Heart right ventricle (tissue), 16 donors: ENCODE measurements at places on chromosomes 7 and 10. TPM values are rescaled to one million over a fixed set of nuclear protein-coding genes. Genes with fewer than 3 reads are reported as not detected.

Gene CFAP69
- total RNA-seq: 1.0 TPM

Gene PRPS1L1
- total RNA-seq: not detected

Gene CYP26C1
- not detected for total RNA-seq

Gene OR13A1
- not detected for total RNA-seq

Gene APBB1IP
- total RNA-seq: 1.2 TPM

Gene IFIT2
- total RNA-seq: 4.6 TPM

DNA sequence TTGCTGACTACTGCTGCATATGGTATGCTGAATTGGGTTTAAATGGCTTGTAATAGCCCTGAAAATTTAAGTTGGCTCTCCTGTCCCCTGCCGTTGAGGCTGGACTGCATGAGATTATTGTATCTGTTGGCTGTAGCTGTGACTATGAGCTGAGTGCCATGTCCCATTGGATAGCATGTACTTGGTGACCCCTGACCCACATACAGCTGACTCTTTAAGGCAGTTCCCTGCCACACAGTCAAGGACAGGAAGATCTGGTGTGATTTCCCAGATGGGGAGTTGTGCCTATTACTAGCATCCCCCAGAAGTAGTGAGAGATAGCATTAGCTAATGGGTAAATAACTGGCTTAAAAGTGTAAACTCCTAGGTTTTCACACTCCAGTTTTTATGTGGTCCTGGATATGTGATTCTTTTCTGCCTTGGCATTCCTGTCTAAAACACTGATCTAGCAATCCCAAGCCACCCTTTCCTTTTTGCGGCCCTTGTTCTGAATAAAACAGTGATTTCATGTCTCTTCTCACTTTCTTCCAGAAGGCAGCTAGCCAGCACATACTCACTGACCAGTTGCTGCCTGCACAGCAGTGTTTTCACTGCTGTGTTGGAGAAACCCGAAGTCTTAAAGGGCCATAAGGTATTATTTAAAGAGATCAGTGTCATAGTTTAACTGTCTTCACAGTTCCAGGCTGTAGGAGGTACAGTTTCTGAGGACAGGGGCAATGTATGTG lies 35.9 kb downstream of the LRRC4 start:
- H3K4me1 ChIP-seq: peaks cover 28% of the 10 kb centered on the region
- H3K4me3 ChIP-seq: no peak overlapping the region
- no peak for DNase-seq
- H3K36me3 ChIP-seq: peaks cover 20% of the 10 kb centered on the region

DNA sequence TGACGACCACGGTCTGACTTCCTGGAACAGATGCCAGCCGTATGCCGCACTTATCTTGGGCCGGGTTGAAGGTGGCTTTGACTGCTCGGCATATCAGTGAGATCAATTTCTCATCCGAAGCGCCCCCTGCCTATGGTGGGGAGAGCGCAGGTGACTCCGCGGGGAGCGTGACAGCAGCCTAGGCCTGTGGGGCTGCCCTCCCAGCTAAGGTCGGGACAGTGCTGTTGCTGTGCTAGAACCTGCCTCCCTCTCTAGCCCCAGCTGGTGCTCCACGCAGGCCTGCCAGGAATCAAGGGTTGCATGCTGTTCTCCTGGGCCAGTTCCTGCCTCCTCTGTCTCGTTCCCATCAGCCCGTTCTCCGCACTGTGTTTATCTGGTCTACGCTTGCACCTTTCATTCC lies 49.8 kb downstream of the PODXL start:
- H3K4me1 ChIP-seq: peaks cover 67% of the 10 kb centered on the region
- no peaks in the 10 kb centered on the region for H3K36me3 ChIP-seq
- DNase-seq: no peak

- peaks cover 56% of the 10 kb centered on the region for H3K27me3 ChIP-seq
- H3K36me3 ChIP-seq: no peaks in the 10 kb centered on the region
- no peak for DNase-seq
These were observed 1.7 kb upstream of the POU6F2 start for GRCh38 chr7:38975944-38976392.

DNA sequence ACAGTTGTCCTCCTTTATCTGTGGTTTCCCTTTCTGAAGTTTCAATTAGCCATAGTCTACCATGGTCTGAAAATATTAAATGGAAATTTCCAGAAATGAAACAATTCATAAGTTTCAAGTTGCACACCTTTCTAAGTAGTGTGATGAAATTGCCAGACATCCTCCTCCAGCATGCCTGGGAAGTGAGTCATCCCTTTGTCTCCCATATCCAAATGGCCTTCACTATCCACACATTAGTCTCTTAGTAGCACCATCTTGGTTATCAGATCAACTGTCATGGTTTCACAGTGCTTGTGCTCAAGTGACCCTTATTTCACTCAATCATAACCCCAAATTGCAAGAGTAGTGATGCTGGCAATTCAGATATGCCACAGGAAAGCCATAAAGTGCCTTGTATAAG lies 83.4 kb upstream of the PPP1R9A start:
- H3K4me1 ChIP-seq: no peaks in the 10 kb centered on the region
- DNase-seq: no peak
- no peaks in the 10 kb centered on the region for H3K27me3 ChIP-seq
- H3K27ac ChIP-seq: no peak overlapping the region
- no peak overlapping the region for H3K4me3 ChIP-seq
- no peaks in the 10 kb centered on the region for H3K36me3 ChIP-seq

- DNase-seq: no peak
- H3K4me3 ChIP-seq: no peak overlapping the region
- peak overlapping the region; percentile 71 for H3K27ac ChIP-seq
- peaks cover 29% of the 10 kb centered on the region for H3K4me1 ChIP-seq
These were observed 7.9 kb downstream of the NUB1 start for GRCh38 chr7:151349507-151349853.

DNA sequence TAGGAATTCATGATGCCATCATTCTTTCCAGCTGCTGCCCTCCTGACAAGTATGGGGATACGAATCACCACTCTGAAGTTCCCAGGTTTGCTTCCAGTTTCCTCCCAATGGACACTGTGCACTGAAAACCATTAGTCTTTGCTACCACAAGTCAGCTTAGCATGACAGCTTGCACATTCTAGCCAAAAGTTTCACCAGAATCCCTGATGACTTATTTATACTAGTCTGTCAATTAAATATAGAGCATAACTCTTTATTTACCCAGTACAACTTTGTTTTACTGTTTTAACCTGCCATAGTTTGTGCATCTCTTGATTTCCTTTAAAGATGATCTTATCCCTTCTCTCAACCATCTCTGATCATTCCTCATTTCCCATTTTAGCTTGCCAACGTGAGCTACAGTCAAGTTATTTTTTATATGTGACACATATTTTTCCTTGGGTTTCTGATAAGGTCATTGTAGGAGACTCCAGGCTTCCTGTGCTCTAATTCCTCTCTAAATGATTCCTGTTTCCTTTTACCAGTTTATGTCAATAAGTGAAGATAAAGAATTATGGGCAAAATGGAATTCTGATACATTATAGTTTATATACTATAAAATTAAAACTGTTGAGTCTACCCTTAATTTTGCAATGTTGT lies 167.5 kb upstream of the MEOX2 start:
- no peak for DNase-seq
- no peak overlapping the region for H3K27ac ChIP-seq
- peaks cover 27% of the 10 kb centered on the region for H3K4me1 ChIP-seq

DNA sequence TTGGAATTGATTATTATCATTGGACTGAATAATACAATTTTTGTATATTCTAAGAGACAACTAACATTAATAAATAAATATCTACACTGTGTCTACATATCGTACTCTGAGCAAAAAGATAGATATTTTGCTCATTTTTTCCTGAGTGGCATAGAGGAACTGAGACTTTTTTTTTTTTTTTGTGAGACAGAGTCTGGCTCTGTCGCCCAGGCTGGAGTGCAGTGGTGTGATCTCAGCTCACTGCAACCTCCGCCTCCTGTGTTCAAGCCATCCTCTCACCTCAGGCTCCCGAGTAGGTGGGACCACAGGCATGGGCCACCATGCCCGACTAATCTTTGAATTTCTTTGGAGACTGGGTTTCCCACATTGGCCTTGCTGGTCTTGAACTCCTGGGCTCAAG lies 14.0 kb downstream of the KMT2E start:
- H3K4me1 ChIP-seq: peaks cover 72% of the 10 kb centered on the region
- no peak overlapping the region for H3K27ac ChIP-seq
- no peak overlapping the region for H3K4me3 ChIP-seq
- H3K27me3 ChIP-seq: no peaks in the 10 kb centered on the region
- H3K36me3 ChIP-seq: no peaks in the 10 kb centered on the region

DNA sequence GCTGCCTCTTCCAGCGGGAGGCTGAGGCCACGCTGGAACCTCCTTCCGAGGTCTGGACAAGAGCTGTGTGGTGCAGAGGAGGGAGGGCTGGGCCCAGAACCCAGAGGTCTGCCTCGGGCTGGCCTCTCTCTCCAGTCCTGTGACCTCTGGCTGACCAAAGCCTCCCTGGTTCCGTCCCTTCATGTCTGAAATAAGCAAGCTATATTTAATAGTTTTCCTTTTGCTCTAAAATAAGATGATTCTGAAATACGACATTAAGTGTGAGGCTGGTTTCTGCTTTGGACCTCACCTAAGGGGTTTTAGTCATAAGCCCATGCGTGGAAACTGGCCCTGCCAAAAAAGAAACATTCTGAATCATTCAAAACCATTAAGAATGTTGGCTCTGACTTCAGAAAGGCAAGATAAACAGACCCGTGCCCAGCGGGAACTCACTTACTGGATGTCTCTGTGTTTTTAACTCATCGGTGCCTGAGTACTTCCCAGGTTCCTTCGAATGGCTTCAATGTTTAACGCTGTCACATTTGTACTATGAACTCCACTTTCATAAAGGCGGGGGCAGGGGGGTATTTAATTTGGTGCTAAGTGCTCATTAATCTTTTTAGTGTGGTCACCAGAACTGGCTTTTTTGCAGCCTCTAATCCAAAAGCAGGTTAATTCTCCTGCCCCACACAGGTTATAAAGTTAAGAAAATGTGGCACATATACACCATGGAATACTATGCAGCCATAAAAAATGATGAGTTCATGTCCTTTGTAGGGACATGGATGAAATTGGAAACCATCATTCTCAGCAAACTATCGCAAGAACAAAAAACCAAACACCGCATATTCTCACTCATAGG lies 157.5 kb upstream of the KLF14 start:
- no peak overlapping the region for H3K4me3 ChIP-seq
- H3K36me3 ChIP-seq: peaks cover 57% of the 10 kb centered on the region
- peak overlapping the region; percentile 82 for H3K27ac ChIP-seq
- peak; percentile 50 for DNase-seq

GRCh38 chr7:55351263-55351662 lies 13.9 kb upstream of the LANCL2 start:
- no peaks in the 10 kb centered on the region for H3K36me3 ChIP-seq
- DNase-seq: no peak
- H3K27me3 ChIP-seq: peaks cover 4% of the 10 kb centered on the region

GRCh38 chr10:44771233-44771995 lies 139.7 kb upstream of the TMEM72 start:
- no peak overlapping the region for H3K27ac ChIP-seq
- H3K4me3 ChIP-seq: no peak overlapping the region
- H3K36me3 ChIP-seq: no peaks in the 10 kb centered on the region

DNA sequence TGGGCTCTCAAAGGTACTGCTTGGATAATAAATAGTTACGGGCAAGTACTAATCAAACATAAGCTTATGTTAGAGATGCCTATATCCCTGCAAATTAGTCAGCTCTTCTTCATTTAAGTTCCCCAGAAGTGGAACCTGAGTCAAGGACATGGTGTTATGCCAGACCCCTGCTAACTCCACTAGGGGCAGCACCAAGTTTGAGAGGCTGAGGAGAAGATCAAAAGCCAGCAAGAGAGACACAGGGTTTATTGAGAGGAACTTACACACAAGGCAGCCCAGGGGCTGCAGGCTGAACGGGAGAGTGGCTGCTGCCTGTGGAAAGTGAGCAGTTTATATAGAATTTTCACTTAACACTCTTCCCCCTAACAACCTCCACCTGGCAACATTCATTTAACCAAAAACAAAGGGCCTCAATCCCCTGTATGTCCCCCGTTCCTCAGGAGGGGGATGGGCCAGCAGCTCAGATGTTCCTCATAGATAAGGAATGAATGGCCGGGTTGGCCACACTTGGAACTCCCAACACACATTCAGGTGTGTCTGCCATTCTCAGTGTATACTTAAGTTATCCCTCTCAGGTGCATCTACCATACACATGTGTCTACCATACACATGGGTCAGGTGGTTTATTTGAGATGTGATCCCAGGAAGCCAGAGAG lies 62.6 kb upstream of the GHITM start:
- H3K36me3 ChIP-seq: no peaks in the 10 kb centered on the region
- H3K4me1 ChIP-seq: peaks cover 10% of the 10 kb centered on the region
- H3K27ac ChIP-seq: peak overlapping the region; percentile 21
- no peak for DNase-seq
- H3K27me3 ChIP-seq: no peaks in the 10 kb centered on the region

DNA sequence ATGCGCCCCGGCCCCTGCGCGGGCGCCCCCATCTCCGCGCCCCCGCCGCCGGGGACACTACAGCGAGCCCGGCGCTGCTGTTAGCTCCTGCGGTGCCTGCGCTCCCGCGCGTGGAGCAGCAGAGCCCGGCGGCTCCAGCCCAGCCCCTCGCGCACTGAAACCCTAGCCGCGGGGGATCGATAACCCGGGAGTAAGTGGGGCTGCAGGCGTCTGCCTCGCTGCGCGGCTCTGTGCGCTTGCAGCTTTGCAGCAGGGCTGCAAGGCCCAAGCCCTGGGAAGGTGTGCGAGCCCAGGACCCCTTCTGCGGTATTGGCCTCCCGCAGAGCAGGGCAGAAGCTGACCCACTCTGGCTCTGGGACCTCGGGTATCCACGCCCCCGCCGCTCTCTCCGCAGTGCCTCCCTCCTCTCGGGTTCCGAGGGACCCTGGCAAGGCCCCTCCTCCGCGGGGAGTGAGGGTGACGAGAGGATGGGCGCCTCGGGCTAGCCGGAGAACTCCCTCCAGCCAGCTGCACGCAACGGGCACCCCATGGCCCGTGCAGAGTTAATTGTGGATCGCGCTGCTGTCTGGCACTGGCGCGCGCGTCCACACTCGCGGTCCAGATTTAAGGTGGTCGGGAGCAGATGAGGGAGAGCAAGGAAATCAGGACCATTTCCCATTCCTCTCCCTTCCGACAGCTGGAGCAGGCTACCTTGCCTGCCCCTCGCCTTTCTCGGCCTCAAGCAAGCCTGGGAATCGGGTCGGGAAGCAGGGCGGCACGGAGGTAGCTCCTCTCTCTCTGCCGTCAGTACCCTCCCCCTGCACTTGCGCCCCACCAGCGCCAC lies 2.1 kb downstream of the SHH start:
- no peak for DNase-seq
- peaks cover 39% of the 10 kb centered on the region for H3K4me1 ChIP-seq
- no peaks in the 10 kb centered on the region for H3K36me3 ChIP-seq
- H3K27me3 ChIP-seq: peaks cover 98% of the 10 kb centered on the region
- H3K4me3 ChIP-seq: no peak overlapping the region

DNA sequence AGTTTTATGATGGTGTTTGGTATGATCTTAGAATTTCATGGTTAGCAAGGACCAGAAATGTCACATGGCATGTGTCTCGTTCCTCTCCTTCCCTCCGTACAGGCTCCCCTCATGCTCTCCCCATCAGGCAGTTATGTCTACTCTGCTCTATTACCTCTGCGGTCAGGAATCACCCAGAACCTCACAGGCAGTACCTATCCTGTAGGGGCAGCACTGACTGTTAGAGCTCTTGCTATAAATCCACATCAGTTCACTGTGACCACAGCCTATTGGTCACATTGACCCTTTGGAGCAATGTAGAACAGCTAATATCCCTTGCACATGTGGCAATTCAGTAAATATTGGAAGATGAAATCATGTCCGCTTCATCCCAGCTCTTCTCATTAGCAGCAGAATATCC lies 151.8 kb downstream of the WNT2 start:
- no peaks in the 10 kb centered on the region for H3K36me3 ChIP-seq
- no peak overlapping the region for H3K4me3 ChIP-seq
- no peaks in the 10 kb centered on the region for H3K27me3 ChIP-seq
- no peak for DNase-seq
- H3K4me1 ChIP-seq: peaks cover 1% of the 10 kb centered on the region
- no peak overlapping the region for H3K27ac ChIP-seq

- no peak for DNase-seq
- no peaks in the 10 kb centered on the region for H3K36me3 ChIP-seq
- no peak overlapping the region for H3K27ac ChIP-seq
- H3K4me1 ChIP-seq: peaks cover 100% of the 10 kb centered on the region
These were observed 10.5 kb downstream of the NOD1 start for GRCh38 chr7:30468041-30468440.
